ENCODE measurements at places on chromosomes 3 and 15. TPM values are rescaled to one million over a fixed set of nuclear protein-coding genes. Genes with fewer than 3 reads are reported as not detected.

- H3K4me1 ChIP-seq = no peaks in the 10 kb centered on the region
- no peaks in the 10 kb centered on the region for H3K27me3 ChIP-seq
- no peak overlapping the region for H3K4me3 ChIP-seq
- no peak overlapping the region for H3K27ac ChIP-seq
These were observed 113.9 kb downstream of the LPP start for GRCh38 chr3:188267790-188268335.

- no peak overlapping the region for H3K4me3 ChIP-seq
- H3K27ac ChIP-seq = no peak overlapping the region
- H3K36me3 ChIP-seq = peaks cover 12% of the 10 kb centered on the region
- DNase-seq = no peak
- no peaks in the 10 kb centered on the region for H3K4me1 ChIP-seq
- H3K27me3 ChIP-seq = no peaks in the 10 kb centered on the region
These were observed 8.5 kb downstream of the RPS17 start for GRCh38 chr15:82531496-82532382.

GABRR3 gene
- 0.17 TPM for total RNA-seq

DNA sequence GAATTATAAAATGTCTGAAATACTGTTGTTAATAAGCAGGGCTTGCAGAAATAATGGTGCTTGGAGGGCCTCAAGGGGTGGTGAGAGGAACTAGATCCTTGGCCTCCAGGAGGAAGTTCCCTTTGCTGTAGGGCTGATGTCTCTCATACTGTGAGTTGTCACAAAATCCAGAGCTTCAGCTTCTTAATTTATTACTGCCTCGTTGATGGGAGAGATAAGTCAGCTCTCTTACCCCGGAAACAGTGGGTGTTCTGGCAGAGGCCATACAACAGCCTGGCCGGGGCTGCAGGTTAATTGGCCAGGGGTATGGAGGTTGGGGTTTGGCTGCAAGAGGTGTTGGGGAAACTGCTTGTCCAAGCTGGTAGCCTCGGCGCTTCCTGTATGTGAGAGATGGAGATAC is 15.5 kb downstream of the MAPKAPK3 start:
- no peak for DNase-seq
- no peaks in the 10 kb centered on the region for H3K27me3 ChIP-seq
- peaks cover 5% of the 10 kb centered on the region for H3K36me3 ChIP-seq
- H3K27ac ChIP-seq = peak overlapping the region; percentile 1
- H3K4me1 ChIP-seq = peaks cover 93% of the 10 kb centered on the region

PROK2 gene
- 0.33 TPM for total RNA-seq

DNA sequence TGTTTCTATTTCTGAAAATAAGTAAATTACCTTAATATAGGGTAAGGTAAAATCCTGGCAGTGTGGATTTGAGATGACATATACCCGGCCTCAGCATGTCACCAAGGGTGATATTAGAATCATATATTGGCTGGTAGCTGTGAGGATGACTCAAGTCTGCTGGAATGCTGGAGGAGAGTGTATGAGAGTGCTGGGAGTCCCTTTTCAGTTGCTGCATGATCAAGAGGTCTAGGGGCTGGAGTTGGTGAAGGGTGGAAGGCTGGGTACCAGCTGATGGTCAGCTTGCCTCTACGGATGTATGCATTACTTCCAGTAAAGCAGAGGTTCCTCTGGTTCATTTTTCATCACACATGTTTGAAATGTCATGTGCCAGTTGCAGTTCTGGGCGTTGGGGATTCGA is 40.6 kb downstream of the SLC25A26 start:
- H3K36me3 ChIP-seq = peaks cover 13% of the 10 kb centered on the region
- DNase-seq = no peak
- H3K27me3 ChIP-seq = no peaks in the 10 kb centered on the region
- no peaks in the 10 kb centered on the region for H3K4me1 ChIP-seq
- H3K4me3 ChIP-seq = no peak overlapping the region

DNA sequence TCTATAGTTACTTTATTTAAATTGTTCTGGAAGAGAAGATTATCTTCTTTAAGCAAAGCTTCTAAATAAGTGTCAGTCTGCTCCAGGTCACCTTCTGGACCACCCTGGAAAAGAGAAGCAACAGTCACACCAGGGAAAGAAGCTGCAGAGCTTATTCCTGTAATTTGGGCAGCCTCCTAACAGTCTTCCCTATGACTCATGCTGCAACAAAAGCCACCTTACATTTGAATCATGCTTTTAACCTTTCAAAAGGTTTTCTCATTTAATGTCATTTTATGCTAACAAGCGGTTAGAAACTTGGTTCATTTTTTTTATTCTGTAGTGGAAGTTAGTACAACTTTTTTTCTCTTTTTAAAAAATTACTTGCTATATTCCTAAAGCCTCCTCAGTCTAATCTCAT is 5.3 kb upstream of the GUCA1C start:
- DNase-seq = no peak
- no peak overlapping the region for H3K27ac ChIP-seq
- H3K27me3 ChIP-seq = no peaks in the 10 kb centered on the region
- no peaks in the 10 kb centered on the region for H3K4me1 ChIP-seq

RBP2 gene
- total RNA-seq = not detected

SPG21 gene
- 57.2 TPM for total RNA-seq

- no peak overlapping the region for H3K4me3 ChIP-seq
- no peak for DNase-seq
These were observed 72.0 kb downstream of the DHX30 start for GRCh38 chr3:47874913-47875312.

DNA sequence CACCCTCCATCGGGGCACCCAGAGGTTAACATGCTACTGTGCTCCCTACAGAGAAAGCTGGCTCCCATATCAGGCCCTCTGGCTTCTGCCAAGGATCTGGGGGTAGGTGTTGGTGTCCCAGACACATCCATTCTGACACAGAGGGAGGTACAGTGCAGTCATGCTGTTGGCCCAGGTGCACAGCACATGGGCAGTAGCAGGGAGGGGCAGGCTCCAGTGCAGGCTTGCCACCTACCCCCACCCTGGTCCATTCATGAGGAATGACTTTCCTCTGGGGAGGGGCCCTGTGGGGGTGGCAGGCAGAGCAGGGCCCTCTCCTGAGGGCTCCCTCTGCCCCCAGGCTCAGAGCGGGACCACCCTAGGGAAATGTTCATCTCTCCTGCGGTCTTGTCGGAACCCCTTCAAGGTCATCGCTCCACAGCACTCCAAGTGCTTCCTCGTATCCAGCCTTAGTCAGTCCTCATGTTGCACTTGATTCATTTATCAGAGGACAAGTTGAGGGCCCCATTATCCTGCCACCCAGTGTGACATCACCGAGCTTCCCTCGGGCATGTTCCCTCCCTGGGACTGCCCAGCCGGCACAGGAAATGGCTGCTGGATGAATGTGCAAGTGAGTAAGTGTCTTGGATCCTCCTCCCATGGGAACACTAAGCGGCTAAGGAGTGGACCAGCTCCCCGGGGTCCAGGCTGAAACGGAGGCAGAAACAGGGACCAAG is 10.0 kb downstream of the DUSP7 start:
- peaks cover 25% of the 10 kb centered on the region for H3K36me3 ChIP-seq
- no peak overlapping the region for H3K27ac ChIP-seq
- peaks cover 37% of the 10 kb centered on the region for H3K4me1 ChIP-seq

DNA sequence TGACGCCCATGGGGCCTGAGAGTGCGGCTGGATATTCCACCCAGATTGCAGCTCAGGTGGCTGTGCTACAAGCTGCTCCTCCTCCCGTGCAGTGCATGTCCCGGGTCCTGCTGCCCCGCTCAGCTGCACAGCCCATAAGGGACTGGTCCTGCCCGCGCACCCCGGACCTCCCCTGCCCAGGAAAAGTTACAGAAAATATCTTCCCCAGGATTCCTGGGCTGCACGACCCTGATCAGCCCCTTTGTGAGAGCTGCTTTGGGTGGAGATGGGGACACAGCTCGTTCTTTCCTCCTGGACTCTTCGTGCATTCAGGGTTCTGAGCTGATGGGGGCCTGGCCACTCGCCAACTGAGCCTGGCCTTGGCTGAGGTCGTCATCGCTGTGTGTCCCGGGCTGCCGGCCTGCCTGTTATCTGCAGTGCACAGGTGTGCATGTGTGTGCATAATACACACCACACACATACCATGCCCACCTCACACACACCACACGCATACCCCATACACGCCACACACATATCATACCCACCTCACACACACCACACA is 28.8 kb downstream of the APBA2 start:
- no peaks in the 10 kb centered on the region for H3K27me3 ChIP-seq
- no peak for DNase-seq
- H3K36me3 ChIP-seq = no peaks in the 10 kb centered on the region
- H3K4me3 ChIP-seq = no peak overlapping the region
- peaks cover 18% of the 10 kb centered on the region for H3K4me1 ChIP-seq
- no peak overlapping the region for H3K27ac ChIP-seq

ZNF501 gene
- 7.4 TPM for total RNA-seq
